ENCODE measurements at places on chromosomes 13 and 19.

- no peak for DNase-seq
These were observed 124.8 kb downstream of the ZNF536 start for GRCh38 chr19:30497034-30497433.

DNA sequence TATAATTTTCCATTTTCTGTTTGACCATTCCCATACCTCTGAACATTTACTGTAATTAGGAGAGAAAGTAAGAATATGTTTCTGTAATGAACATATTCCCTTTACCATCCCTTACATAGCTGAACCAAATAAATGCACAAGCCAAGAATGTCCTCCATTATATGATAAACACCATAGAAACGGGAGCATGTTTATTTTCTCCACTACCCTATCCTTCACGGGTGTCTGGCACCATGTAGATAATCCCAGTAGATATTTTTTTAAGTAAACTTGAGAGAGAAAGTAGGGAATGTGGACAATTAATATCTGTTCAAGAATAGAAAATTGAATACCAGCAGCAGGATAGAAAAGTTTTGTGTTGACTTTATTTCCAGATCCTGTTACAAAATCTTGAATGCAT, 928.4 kb downstream of the EFNB2 start:
- no peak for DNase-seq

DNA sequence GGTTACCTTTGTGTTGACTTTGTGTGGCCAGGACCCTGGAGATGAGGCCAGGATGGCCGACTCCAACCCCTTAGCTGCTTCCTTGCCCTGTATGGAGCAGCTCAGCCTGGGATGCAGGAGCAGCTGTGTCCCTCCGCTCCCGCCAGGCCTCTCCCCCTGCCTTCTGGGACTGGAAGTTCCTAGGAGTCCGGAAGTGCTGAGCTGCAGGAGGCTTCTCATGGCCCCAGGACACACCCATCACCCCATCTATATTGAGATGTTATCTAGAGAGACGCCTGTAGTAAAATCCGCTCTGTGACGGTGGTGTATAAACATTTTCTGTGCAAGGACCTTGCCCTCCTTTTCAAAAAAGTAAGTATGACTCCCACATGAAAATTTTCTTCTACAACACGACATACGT, 27.0 kb downstream of the WTIP start:
- no peak for DNase-seq

DNA sequence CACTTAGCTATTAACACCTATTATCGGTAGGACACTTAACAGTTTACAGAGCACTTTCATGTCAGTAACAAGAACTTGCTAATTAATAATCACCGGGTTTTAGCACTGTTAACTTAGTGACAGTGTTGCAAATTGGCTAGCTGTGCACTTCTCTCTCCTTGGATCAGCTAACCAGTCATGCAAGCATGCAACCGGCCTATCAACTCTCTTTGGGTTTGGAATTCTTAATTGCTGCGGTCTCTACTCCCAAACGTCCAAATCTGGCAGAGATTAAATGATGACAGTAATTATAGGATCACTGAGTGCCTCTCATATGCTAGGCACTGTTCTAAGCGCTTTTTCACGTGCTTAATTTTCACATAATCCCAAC, 1.2 kb downstream of the EPS15L1 start:
- DNase-seq, result peak; percentile 72

DNA sequence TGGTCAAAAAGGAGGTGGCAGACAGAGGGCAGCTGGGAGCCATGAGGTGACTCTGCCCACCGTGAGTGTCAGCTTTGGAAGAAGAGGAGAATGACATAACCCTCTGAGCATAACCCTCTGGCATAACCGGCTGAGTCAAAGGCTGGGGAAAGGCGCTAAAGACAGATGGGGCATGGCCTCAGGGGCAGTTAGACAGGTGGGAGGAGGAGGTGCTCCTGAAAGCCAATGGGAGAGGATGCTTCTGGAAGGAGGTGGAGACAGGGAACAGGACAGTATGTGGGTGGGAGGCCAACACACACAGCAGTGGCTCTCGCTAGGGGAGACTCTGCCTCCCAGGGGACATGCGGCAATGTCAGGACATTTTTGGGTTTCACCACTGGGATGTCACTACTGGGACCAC, 17.1 kb downstream of the ELAVL1 start:
- DNase-seq, result peak; percentile 15

- DNase-seq, result no peak
These were observed 12.9 kb upstream of the PRR19 start for GRCh38 chr19:42288881-42289555.

DNA sequence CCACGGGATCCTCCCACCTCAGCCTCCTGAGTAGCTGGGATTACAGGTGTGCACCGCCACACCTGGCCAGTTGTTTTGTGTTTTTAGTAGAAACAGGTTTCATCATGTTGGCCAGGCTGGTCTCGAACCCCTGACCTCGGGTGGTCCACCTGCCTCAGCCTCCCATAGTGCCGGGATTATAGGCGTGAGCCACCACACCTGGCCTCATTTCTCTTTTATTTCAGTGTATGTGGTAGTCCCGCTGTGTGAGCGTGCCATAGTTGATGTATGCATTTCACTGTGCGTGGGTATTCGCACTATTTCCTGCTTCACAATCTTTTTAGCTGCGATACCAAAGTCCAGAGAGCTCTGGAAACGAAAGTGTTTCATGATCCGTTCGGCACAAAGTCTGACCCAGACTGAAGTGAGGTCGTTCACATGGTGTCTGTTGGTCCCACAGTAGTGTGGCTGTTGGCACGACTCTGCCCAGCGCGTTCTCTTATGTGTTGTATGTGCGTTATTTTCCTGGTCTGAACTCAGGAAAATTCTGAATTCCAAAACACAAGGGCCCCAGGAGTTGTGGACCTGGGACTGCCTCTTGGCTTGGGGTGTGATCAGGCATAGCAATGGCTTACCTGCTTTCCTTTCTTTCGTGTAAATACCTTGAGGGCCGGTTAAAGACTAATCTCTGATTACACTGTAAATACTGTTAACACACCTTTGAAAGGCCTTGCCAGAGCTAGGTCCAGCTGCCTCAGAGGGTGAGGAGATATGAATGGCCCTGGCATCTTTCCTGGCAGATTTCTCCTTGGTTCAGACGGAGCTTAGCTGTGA, 8.6 kb downstream of the EPN1 start:
- DNase-seq, result no peak

DNA sequence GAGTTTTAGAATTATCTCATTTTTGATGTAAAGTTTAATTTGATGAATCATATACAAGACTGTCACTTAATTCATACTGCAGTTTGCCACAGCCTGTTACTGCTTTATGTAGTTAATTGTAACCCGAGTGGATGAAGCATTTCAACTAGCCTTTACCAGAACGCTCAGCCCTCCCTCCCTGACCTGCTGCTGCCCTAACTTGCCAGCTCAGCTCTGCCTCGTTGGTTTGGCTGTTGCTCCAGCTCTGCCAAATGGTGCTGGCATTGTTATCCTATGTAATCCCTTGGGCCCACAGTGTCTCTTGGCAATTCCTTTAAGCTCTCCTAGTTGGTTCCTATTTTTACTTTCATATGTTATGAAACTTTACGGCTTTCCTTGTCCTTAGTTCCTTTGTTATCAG, 113.3 kb downstream of the LMO7 start:
- peak; percentile 41 for DNase-seq

- no peak for DNase-seq
These were observed 750.2 kb upstream of the SLITRK5 start for GRCh38 chr13:86920961-86921360.

GRCh38 chr13:110239280-110240125, 67.5 kb downstream of the COL4A1 start:
- DNase-seq, result no peak

GRCh38 chr13:110726726-110727125, 13.2 kb downstream of the ING1 start:
- no peak for DNase-seq

DNA sequence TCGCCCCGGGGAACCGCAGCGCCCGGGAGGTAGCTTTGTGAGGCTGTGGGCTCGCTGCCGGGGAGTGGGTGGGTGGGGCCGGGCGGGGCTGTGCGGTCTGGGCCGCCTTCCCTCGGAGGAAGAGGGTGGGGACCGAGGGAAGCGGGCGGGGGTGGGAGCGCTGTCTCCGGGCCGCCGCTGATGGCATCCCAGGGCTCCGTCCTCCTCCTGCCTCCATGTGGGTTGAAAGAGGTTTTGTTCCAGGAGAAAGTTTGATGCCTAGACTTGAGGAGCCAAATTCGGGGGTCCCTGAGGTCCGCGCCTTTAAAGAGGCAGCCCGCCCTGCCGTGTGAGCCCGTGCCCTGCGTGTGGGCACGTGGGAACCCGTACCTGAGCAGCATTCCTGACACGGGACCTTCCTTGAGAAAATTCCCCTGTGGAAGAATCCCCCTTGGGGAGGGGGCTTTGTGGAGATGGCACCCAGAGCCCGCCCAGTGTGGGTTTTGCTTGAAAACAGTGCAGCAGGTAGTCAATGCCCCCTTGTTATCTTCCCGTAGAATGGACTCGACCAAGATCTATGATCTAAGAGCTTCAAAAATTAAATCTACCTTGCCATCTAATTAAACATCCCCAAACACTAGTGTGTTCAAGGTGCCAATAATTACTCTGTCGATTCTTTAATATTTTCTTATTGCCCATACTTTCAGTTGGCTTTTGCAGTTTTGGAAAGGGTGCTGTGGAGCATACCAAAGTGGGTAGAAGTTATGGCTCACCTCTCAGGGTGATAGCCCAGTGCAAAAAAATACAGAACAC, 107.8 kb downstream of the RXFP2 start:
- no peak for DNase-seq

- peak; percentile 32 for DNase-seq
These were observed 4.8 kb downstream of the CIB3 start for GRCh38 chr19:16168465-16169081.

DNA sequence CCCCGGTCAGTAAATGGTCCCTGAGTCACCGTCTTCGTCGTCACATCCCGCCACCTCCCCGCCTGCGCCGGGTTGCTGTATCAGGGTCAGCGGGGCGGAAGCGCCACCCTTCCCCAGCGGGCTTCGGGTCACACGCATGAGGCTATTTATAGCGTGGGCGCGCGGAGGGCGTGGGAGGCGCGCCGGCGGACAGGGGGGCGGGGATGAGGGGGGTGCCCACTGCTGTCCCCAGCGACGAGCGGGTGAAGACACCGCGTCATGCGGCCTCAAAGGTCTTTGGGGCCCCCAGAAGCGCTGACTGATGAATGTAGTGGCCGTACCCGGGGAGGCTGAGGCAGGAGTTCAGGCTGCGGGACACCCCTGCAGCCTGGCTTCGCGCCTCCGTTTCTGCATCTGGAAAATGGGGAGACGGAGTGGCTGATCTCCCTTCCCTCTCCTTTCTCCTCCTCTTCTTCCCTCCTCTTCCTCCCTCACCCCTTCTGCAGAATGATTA, 7.9 kb downstream of the UNC13A start:
- no peak for DNase-seq

DNA sequence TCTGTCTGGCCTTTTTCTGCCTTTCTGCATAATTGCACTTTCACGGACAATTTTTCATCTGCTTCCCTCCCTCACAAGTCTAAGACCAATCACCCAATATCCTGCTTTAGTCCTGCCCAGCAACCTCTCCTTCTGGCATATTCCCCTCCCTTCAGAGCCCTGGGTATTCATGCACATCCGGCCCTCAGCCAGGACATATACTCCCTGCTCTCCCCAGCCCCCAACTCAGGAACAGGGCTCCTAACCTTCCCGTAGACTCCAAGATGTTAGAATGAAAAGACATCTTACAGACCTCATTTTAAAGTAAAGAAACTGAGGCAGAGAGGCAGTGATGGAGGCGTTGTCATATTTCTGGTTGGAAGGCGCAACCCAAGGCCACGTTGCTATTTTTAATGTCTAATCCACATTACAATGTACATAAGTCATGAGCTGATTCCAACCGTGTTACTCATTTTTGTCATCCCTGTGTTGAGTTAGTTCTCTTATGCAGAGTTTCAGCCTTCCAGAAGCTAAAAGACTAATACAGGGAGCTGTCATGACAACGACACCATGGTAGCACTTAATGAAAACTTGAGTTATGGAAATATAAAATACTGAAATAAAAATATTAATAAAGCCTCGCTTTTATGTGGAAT, 209.2 kb downstream of the TSHZ3 start:
- DNase-seq, result no peak

GRCh38 chr19:55674841-55675660, at the start of gene EPN1:
Gene EPN1, plus strand, starts transcription at chr19:55675226. Its CDS starts 3,402 bp downstream, at chr19:55678628.
- DNase-seq, result peak; percentile 98

DNA sequence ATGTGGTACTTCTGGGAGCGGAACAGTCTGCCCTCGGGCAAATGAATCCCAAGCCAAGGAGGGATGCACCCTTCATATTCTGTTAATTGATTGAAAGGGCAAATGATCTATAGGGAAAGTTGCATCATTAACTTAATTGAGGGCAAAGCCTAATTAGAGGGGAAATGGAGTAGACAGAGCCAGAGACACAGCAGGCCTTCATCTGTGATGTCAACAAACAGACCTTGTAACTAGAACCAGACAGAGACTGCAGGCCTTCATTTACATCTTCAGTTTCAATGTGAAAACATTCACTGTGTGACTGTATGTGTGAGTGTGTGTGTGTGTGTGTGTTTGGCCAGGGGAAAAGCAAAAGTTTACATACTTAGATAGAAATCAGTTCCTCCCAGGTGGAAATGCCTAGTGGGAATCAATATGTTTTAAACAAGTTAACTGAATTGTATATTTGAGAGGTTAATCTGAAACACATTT, 126.4 kb downstream of the SPRY2 start:
- DNase-seq, result no peak

GRCh38 chr19:45357445-45357783, 13.0 kb downstream of the ERCC2 start:
- no peak for DNase-seq

DNA sequence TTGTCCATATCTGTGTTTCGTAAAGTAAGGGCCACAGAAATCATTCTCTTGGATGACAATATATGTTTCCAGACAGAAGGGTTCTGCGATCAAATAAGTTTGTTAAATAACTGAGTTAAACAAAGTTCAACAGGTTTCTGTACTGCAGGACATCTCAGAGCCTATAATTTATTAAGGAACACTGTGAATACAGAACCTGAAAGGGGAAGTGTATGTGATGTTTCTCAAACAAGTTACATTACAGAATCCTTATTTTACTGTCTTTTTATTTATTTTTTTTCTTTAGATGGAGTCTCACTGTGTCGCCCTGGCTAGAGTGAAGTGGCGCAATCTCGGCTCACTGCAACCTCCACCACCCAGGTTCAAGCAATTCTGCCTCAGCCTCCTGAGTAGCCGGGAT, 55.4 kb upstream of the GTF2F2 start:
- DNase-seq, result no peak

- DNase-seq, result no peak
These were observed 35.0 kb downstream of the NUFIP1 start for GRCh38 chr13:44954224-44954623.

All from NCI-H82 (cell line).